ENCODE measurements at places on chromosomes 16 and 17. TPM values are rescaled to one million over a fixed set of nuclear protein-coding genes. Genes with fewer than 3 reads are reported as not detected.

Gene SMTNL2
- not detected for total RNA-seq

Gene PYDC1
- not detected for total RNA-seq

GRCh38 chr17:80146121-80147034 is 550 bp downstream of the EIF4A3 start:
- no peaks in the 10 kb centered on the region for H3K27me3 ChIP-seq
- H3K4me3 ChIP-seq: peak overlapping the region; percentile 76
- peaks cover 24% of the 10 kb centered on the region for H3K4me1 ChIP-seq
- no peak for DNase-seq
- peaks cover 28% of the 10 kb centered on the region for H3K36me3 ChIP-seq

DNA sequence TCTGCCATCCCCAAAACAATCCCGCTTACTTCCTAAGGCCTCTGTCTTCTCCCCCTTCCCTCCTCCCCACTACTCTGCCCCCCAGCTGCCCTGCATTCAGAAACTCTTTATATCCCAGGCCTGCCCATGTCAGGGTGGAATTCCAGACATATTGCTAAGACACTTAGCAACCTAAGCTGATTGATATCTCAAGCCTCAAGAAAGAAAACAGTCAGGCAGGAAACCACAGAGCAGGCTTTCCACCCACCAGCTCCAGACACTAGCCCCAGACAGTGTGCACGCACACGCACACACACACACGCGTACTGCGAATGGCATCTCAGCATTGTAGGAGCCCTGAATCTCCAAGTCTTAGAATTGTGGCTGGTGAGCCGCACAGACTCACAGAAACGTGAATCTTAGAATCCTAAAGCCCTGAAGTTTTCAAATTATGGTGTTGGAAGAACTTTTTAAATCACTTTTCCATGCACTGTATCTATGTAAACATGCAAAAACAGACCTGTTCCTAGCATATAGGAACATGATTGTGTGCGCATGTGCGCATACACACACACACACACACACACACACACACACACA is 8.8 kb upstream of the LPCAT2 start:
- no peak for DNase-seq
- no peak overlapping the region for H3K27ac ChIP-seq
- H3K36me3 ChIP-seq: peaks cover 20% of the 10 kb centered on the region
- peaks cover 34% of the 10 kb centered on the region for H3K4me1 ChIP-seq
- no peak overlapping the region for H3K4me3 ChIP-seq
- H3K27me3 ChIP-seq: no peaks in the 10 kb centered on the region

GRCh38 chr16:78659216-78659615 is 559.8 kb downstream of the WWOX start:
- no peaks in the 10 kb centered on the region for H3K27me3 ChIP-seq
- no peaks in the 10 kb centered on the region for H3K36me3 ChIP-seq
- no peak for DNase-seq
- no peak overlapping the region for H3K27ac ChIP-seq
- H3K4me3 ChIP-seq: no peak overlapping the region

- no peaks in the 10 kb centered on the region for H3K27me3 ChIP-seq
- peaks cover 98% of the 10 kb centered on the region for H3K36me3 ChIP-seq
- no peak for DNase-seq
- no peaks in the 10 kb centered on the region for H3K4me1 ChIP-seq
Measured at GRCh38 chr16:28151180-28151579, 60.6 kb downstream of the XPO6 start.

- no peaks in the 10 kb centered on the region for H3K27me3 ChIP-seq
- no peak for DNase-seq
- H3K4me1 ChIP-seq: peaks cover 29% of the 10 kb centered on the region
- H3K27ac ChIP-seq: peak overlapping the region; percentile 16
Measured at GRCh38 chr16:72876981-72877373, 171.0 kb downstream of the ZFHX3 start.

GRCh38 chr17:46023783-46024388 is 24.8 kb downstream of the STH start:
- H3K36me3 ChIP-seq: peaks cover 47% of the 10 kb centered on the region
- H3K4me1 ChIP-seq: no peaks in the 10 kb centered on the region
- DNase-seq: no peak
- no peak overlapping the region for H3K4me3 ChIP-seq

Gene SERPINF2
- total RNA-seq: 0.73 TPM

DNA sequence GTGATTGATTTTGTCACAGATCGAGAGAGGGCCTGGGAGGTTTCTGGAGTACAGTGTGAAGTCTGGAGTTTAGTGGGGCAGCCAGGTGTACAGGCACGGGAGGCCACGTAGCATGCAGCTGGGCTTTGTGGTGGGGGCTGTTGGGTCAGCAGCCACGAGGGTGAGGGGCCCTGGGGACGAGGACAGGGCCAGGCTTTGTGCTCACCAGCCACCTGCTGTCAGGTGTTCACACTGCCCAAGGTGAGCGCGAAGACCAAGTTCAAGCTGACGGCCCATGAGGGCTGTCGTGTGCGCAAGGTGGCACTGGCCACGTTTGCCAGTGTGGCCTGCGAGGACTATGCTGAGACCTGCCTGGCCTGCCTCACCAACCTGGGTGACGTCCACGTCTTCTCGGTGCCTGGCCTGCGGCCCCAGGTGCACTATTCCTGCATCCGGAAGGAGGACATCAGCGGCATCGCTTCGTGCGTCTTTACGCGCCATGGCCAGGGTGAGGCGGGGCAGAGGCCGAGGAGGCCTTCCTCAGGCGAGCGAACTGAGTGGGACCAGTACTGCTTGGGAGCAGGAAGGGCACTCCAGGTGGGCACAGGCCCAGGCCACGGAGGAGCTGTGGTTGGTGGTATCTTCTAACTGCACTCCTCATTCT is 15.9 kb downstream of the LLGL1 start:
- H3K4me3 ChIP-seq: no peak overlapping the region
- no peak overlapping the region for H3K27ac ChIP-seq
- H3K4me1 ChIP-seq: peaks cover 5% of the 10 kb centered on the region
- peaks cover 92% of the 10 kb centered on the region for H3K36me3 ChIP-seq
- no peak for DNase-seq

DNA sequence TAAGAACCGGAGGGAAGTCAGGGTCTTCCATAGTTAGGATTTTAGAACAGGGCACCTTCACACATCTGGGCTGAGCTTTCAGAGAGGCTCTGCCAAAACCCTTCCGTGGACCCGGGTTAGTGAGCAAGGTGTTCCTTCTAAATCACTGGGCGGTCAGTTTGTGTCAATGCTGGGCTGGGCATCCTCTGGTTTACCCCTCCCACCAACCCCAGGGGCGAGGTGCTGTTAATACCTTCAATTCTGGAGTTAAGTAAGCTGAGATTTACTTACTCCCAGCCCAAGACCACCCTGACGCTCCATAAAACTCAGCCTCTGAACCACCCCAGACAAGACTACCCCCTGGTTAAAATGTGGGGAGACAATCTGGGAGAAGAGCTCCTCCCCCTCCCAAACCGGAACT is 1.0 kb downstream of the TMEM92 start:
- H3K27me3 ChIP-seq: peaks cover 5% of the 10 kb centered on the region
- H3K27ac ChIP-seq: peak overlapping the region; percentile 73
- peaks cover 51% of the 10 kb centered on the region for H3K4me1 ChIP-seq

DNA sequence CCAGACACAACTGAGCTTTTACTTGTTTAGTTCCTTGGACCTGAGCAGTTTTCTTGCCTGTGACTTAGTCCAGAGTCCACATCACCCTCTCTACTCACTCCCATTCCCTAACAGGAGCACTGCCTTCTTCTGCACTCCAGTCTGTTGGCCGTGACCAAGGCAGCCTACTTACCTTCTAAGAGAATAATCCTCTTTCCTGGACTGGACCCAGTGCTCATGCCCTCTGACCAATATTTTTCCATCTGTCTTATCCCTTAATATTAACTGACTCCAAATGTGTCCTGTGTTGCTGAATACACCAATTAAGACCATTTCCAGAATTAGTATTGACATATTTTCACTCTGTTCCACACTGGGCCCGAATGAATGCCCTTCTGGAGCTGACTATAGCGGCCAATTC is 681.0 kb upstream of the KIF2B start:
- no peak overlapping the region for H3K4me3 ChIP-seq
- H3K27ac ChIP-seq: no peak overlapping the region
- no peaks in the 10 kb centered on the region for H3K36me3 ChIP-seq
- no peaks in the 10 kb centered on the region for H3K27me3 ChIP-seq
- no peak for DNase-seq

DNA sequence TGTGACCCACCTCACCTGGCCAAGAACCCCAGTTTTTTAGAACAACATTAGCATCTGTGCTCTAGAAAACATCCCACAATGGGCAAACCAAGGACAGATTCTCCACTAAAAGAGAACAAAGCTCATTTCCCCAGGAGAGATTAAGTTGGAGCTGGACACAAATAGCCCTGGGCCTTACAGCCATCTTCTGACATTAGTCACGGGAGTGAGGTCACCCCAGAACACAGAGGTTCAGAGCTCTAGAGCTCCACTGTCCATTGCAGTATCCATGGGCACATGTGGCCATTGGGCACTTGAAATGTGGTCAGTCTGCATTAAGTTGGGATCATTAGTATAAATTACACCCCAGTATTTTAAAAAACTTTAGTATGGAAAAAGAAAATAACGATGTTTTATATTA is 47.6 kb upstream of the RBBP6 start:
- no peak overlapping the region for H3K4me3 ChIP-seq
- peaks cover 18% of the 10 kb centered on the region for H3K27me3 ChIP-seq
- no peak overlapping the region for H3K27ac ChIP-seq
- DNase-seq: no peak

DNA sequence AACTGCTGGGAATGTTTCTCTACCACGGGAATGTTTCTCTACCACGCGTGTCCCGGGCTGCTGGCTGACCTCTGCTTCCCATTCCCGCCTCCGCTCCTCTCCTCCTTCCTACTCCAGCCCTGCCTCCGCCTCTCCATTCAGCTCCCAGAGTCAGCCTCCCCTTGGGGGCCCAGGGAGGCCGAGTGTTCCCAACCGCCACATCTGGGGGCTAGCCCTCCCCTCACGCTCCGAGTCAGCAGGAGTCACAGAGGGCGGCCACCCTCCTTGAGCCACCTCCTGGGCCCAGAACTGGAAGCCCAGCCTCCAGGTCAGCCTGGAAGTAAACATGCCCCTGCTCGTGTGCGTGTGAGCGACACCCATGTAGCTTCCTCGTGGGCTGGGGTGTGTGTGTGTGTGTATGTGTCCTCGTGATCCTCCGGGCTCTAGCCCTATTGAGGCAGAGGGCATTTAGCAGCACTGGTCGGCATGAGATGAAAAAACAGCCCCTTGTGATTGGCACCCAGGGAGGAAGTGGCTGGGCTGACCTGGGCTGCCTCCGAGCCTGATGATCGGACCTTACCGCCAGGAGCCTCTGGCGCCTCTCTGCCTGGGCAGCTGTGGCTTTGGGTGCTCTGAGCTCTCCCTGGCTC is 7.3 kb downstream of the CYGB start:
- H3K4me3 ChIP-seq: no peak overlapping the region
- peak overlapping the region; percentile 81 for H3K27ac ChIP-seq
- H3K27me3 ChIP-seq: no peaks in the 10 kb centered on the region
- no peaks in the 10 kb centered on the region for H3K36me3 ChIP-seq

- H3K27ac ChIP-seq: no peak within 1 kb of the TSS
- no peak for DNase-seq
- no peaks in the 10 kb centered on the region for H3K27me3 ChIP-seq
- no peaks in the 10 kb centered on the region for H3K36me3 ChIP-seq
- H3K4me3 ChIP-seq: no peak within 1 kb of the TSS
Measured at GRCh38 chr17:41396996-41397660, at the start of gene KRT31. Gene KRT31, minus strand, starts transcription at chr17:41397608. Its CDS starts 69 bp downstream, at chr17:41397539.

GRCh38 chr17:34519282-34519681 is 60.1 kb upstream of the TMEM132E start:
- no peaks in the 10 kb centered on the region for H3K4me1 ChIP-seq
- DNase-seq: no peak
- no peak overlapping the region for H3K4me3 ChIP-seq
- H3K27me3 ChIP-seq: no peaks in the 10 kb centered on the region
- no peak overlapping the region for H3K27ac ChIP-seq
- H3K36me3 ChIP-seq: no peaks in the 10 kb centered on the region

All from stomach (tissue), 19 donors.